GM18507 (cell line): ENCODE measurements at places on chromosomes 7 and 10.
A peak's percentile ranks its signal among the peaks of the same experiment; 100 is the strongest.

GRCh38 chr10:79459243-79459642, 13.8 kb upstream of the ZCCHC24 start:
- DNase-seq, result no peak

- no peak for DNase-seq
Measured at GRCh38 chr10:4354382-4354812, 471.6 kb upstream of the AKR1E2 start.

DNA sequence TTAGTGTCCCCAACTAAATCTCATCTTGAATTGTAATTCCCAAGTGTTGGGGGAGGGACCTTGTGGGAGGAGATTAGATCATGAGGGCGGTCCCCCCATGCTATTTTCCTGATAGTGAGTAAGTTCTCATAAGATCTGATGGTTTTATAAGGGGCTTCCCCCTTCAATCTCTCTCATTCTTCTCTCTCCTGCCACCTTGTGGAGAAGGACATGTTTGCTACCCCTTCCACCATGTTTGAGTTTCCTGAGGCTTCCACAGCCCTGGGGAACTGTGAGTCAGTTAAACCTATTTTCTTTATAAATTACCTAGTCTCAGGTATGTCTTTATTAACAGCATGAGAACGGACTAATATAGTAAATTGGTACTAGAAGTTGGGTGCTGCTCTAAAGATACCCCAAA, 365.6 kb downstream of the ANKRD7 start:
- no peak for DNase-seq

DNA sequence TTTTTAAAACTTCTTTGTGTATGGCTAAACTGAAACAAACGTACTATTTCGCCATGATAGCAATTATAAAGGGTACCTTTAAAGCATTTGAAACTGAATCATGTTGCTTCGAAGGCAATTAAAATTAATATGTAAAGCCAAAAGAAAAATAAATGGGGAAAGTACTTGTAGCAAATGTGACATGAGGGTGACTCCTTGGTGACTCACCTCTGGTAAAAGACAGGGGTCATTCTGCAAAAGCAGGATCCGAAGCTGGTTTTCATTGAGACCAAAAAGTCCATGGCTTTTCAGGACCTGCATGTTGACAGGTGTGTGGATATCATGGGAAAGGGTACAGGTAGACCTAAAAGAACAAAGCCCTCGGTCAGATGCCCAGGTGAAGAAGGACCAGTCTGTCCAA, 1.5 kb downstream of the ZC3HAV1L start:
- no peak for DNase-seq

- DNase-seq, result no peak
Measured at GRCh38 chr7:84042110-84042539, 152.5 kb downstream of the SEMA3A start.

GRCh38 chr7:102991540-102992214, 78.9 kb downstream of the LRRC17 start:
- DNase-seq, result no peak

DNA sequence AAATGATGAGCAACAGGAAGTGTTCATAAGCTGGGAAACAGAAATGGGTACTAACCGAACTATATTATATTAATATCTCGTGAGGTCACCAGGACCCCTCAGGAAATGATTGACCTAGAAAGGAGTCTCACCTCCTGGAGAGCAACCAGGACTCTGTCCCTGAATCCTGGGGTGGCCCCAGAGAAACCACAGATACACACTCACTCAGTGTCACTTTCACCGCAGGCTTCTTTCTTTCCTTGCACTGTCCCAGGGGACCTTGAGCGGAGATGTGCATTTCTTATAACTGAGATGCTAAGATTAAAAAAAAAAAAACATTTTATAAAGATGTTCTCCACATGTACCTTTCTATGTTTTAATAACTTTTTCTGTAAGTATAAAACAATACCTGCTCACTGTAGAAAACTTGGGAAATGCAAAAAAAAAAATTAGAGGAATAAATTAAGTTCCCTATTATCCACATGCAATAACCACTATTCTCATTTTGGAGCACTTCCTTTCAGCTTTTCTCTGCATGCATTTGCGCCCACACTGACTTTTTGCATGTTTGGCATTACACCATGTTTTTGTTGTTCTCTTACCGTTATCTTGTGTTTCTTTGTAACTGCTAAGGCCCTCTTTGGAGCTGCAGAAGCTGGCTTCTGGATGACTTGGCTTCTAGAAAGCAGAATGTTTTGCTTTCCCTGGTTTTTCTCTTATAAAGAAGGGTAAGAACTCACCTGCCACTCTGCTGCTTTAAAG, 15.0 kb downstream of the NOD1 start:
- DNase-seq, result peak; percentile 40

DNA sequence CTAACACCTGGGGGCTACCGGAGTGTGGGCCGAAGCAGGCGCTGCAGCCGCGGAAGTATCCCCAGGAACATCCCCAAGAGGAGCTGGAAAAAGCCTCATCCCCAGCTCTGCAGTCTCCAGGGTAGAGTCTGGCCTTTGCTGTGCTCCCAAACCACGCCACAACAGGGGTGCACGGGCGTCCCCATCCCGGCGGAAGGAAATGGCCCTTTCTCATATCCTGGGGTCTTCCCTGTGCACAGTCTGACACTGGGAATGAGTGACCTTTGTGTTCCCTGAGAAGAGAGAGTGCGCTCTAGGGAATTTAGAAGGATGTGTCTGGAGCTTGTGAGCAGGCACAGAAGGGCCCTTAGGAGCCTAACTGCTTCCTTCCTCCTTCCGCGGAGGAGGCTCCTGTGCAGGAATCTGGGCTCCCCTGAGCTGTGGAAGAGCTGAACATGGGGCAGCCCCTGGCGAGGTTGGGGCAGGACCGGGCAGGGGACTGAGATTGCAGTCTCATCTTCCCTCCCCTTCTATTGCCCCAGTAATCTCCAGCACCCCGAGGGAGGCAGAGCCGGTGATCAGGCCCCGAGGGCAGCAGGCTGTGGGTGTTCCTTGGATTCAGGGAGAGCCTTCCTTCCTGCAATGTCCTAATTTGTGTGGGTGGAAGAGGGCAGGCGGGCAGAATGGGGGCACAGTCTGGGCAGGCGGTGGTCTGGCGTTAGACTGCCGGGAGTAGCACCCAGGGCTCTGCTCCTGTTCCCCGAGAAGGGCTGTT, 1.3 kb downstream of the REPIN1 start:
- no peak for DNase-seq

DNA sequence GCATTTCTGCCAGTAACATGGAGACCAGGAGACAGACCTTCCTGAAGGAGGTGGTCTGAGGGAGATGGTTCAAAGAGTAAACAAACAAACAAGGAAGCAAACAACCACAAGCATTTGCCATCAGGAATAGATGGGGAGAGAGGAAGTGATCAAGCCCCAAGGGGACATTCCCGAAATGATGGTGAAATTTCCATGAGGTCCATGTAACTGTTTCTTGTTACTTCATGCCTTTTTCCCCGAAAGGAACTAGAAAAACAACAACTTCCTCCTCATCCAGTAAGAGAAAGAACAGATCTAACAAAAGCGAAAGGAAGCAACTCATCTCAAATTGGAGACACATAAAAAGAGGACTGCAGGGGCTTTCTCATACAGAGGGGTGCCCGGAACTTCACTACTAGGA, 152.5 kb upstream of the ZNF32 start:
- no peak for DNase-seq

GRCh38 chr7:50849991-50850390, 67.3 kb upstream of the GRB10 start:
- no peak for DNase-seq

DNA sequence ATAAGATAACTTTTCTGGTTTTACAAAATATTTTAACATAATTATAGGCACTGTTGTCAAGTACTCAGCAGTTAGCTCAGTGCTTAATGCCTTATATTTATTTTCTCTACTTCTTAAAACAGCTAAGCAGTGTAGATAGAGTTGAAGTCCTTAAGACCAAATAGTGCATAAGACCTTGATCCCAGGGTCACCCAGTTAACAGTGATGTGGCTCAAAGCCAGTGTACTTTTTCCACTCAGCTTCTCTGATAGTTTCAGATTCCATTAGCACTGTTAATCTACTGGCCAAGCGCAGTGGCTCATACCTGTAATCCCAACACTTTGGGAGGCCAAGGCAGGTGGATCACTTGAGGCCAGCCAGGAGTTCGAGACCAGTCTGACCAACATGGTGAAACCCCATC, 60.8 kb upstream of the BAMBI start:
- no peak for DNase-seq

DNA sequence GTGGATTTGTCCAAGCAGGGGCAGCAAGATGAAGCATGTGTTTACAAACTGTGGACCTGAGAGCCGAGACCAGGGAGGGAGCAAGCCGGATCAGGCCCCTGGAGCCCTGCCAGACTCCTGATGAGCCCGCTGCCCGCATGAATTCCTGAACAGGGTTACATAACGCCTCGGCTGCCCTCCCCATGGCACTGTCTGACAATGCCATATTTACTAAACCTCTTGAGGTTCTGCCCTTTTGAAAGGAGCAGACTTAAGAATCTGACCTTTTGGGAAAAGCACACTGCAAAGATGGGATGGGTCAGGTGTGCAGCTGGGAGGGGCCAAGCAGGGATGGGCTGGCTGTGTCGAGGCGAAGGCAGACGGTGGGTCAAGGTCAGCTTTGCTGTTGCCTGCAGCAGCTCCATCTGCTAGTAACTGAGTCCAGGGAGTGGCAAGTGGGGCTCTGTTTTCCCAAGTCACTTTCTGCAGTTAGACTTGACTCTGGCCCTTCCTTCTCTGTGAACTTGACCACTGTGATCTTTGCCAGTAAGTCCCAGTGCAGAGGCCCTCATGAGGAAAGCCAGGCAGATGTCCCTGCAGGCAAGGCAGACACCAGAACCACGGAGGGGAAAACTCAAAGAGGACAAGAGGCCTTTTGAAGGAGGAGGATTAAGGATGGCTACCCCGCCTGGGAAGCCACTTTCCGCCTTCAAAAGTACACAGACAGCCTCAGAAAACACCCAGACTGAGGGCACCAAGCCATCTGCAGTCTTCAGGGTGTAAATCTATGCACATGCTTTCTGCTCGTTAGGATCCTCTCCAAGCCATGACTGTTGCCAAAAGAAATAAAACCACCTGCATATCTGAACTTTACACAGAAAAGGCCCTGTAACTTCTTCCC, 175.8 kb downstream of the TNS3 start:
- no peak for DNase-seq

- DNase-seq, result no peak
Measured at GRCh38 chr7:151657173-151657572, 137.5 kb upstream of the RHEB start.

DNA sequence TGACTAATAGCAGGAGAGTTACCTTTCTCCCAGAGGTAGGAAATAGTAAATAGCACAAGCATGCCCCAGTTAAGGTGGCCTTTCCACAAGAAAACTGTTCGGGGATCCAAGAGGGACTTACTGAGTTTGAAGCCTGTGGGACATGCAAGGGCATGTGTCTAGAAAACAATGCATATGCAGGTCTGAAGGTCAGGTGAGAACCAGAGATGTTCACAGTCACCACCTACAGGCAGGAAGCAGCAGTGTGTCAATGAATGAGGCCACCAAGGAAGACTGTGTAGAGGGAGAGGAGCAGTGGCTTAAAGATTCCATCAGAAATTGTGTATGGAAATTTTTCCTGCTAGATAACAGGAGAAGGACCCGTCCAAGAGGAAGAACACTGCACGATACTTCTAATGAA, 66.0 kb downstream of the CALD1 start:
- DNase-seq, result no peak

- DNase-seq, result no peak
Measured at GRCh38 chr10:79984851-79985250, 35.9 kb upstream of the SFTPD start.

DNA sequence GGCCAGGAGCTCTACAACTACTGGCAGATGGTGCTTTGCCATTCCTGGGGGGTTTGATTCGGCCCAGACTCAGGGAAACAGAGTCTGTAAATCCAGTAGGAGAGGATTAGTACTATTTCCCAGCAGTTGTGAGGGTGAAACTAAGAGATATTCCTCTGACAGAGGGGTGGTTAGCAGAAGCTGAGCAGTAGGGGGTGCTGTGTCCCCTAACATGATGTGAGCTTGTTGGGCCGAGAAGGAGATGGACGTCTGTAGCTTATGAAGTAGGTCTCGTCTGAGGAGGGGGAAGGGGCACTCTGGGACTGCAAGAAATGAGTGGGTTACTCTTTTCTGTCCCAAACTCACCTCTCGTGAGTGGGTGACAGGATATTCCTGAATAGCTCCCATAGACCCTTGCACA, 179.2 kb upstream of the MBL2 start:
- DNase-seq, result peak; percentile 5

- no peak for DNase-seq
Measured at GRCh38 chr10:30861221-30861620, 170.4 kb downstream of the ZNF438 start.

DNA sequence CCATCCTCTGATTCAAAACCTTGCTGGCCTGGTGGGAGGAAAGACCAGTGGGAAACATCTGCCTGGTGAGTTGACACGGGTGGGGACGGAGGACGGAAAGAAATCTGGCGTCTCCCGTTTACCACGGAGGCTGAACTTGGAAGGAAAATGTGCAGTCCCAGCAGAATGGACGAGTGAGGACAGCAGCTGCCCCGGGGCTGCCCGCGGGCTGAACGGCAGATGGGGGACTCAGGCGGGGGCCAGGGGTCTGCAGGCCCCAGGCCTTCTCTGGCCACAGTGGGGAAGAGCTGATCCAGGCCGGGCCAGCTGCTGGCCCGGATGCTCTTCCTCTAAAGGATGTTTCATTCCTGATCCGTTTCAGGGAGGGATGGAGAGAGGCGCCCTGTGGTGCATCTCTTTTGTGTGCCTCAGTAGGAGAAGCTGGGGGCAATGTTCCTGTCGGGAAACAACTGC, 147.5 kb upstream of the CHST15 start:
- DNase-seq, result no peak

- DNase-seq, result no peak
Measured at GRCh38 chr10:34699904-34700517, 115.1 kb downstream of the PARD3 start.

DNA sequence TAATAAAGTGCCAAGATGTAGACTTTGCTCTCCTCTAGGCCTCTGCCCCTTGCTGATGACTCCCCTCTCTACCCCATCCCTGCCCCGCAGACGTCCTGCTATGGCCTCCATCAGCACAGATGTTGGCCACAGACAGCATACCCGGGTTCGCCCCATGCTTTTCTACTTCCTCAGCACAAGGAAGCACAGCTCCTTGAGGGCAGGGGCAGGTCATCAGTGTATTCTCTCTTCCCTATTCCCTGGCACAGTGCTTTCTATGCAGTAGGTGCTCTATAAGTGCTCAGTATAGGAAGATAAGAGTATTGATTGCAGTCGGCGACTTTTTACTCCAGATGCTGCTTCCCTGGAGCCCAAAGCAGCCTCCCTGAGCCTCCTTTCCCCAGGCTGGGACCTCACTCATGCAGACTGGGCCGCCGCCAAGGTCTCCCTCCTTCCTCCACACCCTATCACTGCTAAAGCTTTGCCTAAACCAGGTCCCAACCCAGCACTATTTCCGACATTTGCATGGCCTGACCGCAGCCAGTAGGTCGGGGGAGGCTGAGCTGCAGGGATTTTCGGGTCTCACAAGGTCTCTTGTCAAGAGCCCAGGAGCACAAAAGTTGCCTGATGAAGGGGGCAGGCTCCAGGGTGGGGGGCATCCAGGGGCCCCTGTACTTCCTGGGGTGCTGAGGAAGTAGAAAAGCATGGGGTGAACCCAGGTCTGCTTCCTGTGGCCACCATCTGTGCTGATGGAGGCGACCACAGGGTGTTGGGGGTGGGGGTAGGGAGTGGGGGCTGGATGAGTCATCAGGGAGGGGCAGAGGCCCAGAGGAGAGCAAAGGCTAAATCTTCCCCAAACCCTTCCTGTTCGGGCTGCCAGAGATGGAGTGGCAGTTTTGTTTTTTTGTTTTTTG, 8.0 kb downstream of the CALHM3 start:
- peak; percentile 76 for DNase-seq
